ENCODE measurements at places on chromosomes 12 and 14.

DNA sequence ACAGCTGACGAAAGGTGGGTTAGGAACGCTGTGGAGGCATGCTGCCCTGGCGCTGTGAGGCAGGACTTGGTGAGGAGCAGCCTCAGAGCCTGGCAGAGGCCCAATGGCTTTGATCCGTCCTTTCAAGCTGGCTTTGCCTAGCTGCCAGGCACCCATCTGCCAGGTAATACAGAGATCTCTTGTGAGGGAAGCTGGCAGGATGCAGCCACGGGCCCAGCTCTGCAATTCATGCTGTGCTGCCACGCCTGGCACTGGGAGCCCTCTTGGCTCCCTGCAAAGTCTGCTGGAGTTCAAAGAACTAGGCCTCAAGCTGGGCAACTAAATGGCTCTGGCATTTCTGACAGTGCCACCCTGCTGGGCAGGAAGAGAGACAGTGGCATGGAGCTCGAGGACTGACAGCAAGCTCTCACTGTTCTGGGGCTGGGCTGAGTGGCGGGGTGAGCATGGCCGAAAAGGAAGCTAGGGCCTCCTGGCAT lies 18.7 kb downstream of the IQSEC3 start:
- peak; percentile 70 for DNase-seq

GRCh38 chr12:112927925-112928324 lies 10.3 kb upstream of the OAS3 start:
- DNase-seq = no peak

DNA sequence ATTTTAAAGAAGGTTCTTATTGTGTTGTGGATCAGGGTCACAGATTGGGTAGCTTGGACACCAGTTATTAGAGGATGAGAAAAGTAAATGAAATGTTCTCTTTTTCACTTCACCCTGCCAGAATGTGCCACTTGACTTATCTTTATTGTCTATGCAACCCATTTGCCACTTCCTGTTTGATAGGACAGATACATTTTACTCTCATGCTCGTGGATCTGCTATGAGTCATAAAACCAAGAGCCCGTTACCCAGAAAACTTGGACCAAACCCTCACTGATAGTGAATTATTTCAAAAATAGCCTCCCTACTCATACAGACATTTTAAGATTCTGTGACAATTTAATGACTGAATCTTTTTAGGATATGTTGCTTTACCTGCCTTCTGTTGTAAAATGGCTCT lies 1.8 kb downstream of the ISCA2 start:
- no peak for DNase-seq

GRCh38 chr12:67539946-67540345 lies 108.6 kb upstream of the DYRK2 start:
- DNase-seq = no peak

GRCh38 chr14:43145361-43145760 lies 1361.7 kb downstream of the FSCB start:
- no peak for DNase-seq

- DNase-seq = no peak
These were observed 291.0 kb downstream of the FUT8 start for GRCh38 chr14:65703521-65703920.

GRCh38 chr12:122610911-122611310 lies 83.9 kb downstream of the KNTC1 start:
- DNase-seq = no peak

- no peak for DNase-seq
These were observed 36.8 kb downstream of the ANO2 start for GRCh38 chr12:5908251-5908650.

Data from NCI-H1092 treated with DMSO at 0.1 percent for 48 hours (cell line).